ENCODE measurements at places on chromosomes 3 and 15.

GRCh38 chr3:190401963-190402362 lies 14.0 kb downstream of the CLDN16 start:
- no peak for DNase-seq

DNA sequence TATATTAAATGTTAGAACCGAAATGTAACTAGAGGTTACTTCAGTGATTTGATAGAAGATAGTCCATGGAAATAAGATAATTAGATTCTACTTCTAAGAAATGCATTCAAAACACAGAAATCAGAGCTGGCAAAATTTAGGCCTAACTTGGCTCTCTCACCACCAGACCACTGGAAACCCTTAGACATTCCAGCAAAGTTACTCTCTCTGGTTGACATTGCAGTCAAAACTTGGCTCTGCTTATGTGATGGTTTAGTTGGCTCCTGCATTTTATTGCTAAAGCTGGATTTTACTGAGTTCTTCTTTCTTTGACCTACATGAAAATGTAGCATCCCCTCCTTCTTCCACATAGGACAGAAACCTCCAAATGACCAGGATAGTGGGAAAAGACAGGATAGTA lies 35.4 kb upstream of the CBLB start:
- no peak for DNase-seq

DNA sequence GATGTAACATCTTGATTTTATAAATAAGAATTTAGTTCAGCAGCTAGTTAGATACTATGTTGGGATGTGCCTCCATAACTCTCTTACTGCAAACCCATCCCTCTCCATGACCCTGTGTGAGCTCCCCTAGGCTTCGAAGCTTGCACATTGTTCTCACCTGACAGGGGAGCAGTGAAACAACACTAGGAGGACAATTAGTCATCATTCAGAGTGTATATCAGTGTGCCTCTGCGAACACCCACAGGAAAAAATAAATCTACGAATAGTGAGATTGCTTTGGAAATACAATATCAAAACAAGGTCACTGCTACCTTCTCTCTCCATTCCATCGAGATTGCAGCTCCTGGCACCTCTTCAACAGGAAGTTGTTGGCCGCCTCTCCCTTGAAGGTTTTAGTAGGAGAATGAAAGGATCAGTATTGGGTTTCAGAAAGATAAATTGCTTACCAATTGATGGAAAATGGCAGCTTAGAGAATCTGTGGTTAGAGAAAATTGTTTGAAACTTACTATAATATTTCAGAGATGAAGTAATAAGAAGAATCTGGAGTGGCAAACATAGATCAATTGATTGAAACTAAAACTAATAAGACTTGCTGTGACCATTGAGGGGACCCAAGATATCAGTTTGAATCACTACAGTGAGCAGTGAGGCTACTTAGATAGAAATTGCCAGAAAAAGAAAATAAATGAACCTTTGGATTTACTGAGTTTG lies 103.2 kb downstream of the CHL1 start:
- DNase-seq, result no peak

DNA sequence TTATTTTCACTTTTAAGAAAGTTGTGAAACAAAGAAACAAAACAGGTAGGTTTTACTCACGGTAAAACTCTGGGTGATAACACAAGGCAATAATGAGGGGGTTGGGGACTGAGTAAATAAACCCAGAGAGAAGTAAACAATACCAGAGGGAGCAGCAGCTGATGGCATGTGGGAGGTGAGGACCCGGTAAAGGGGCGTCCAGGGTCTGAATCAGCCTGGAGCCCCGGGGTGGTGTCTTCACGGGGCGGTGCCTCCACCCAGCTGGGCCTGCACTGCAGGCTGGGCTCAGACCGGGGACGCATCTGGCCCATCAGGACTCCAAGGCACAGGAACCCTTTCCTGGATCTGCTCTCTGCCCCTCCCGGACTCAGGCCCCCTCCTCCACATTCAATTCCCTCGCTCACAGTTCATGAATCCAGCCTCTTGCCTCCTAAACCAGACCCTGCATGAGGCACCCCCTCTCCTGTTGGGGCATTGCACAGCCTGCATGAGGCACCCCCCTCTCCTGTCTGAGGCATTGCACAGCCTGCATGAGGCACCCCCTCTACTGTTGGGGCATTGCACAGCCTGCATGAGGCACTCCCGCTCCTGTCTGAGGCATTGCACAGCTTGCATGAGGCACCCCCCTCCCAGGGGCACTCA lies 73.9 kb upstream of the MFGE8 start:
- DNase-seq, result no peak

GRCh38 chr15:89575656-89576416 lies 567 bp downstream of the TICRR start:
- no peak for DNase-seq

DNA sequence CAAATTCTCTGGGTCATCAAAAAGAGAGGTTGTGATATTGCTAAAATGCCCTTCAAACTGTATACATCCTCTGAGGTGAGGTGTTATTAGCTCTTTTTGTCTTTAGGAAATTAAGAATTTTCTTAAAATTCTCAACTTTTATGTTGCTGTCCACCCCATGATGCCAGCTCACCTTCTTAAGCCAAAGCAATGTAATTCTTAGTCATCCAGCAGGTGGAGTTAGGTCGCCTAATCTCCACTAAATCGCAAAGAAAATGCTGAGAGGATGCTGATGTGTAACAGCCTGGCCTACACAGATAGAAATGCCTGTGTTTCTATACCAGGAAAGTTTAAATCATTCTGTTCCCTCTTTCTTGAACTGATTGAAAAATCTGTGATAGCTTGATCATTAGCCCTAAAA lies 770.2 kb upstream of the ALCAM start:
- DNase-seq, result peak; percentile 20

- no peak for DNase-seq
Observed at GRCh38 chr3:108599677-108600409, 10.3 kb downstream of the DZIP3 start.

GRCh38 chr3:138314751-138315150 lies 14.9 kb downstream of the NME9 start:
- no peak for DNase-seq

GRCh38 chr15:85312929-85313331 lies 67.5 kb upstream of the AKAP13 start:
- DNase-seq, result peak; percentile 66

DNA sequence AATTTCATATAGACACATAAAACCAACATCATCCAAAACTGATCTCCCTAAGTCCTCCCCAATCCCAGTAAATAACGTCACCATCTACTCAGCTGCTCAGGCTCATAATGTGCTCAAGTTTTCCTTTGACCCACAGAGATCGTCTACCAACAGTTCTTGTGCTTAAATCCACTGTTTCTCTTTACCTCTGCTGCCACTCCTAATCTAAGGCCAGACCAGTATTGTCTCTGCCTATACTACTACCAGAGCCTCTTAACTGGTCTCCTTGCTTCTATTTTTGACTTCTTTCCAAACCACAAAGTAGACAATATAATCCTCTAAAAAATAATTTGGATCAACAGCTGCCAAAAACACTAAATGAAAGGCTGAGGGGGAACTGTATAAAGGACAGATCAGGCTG lies 65.3 kb downstream of the CLASP2 start:
- DNase-seq, result no peak

DNA sequence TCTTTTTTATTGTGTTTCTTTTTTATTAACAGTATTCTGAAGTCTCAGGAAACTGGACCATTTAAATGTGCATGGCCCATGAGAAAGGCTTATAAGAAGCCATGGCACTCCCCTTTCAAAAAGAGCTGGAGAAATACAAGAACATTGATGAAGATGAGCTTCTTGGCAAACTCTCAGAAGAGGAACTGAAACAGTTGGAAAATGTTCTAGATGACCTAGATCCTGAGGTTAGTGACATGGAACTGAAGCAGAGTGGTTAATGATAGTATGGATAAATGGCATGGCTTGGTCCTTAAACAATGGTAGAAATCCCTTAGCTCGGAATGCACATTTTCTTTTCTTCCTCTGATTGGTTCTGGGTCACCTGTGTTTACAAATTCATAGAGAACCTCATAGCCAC lies 14.9 kb downstream of the TMOD2 start:
- DNase-seq, result no peak

GRCh38 chr3:112670824-112671223 lies 29.9 kb upstream of the CCDC80 start:
- DNase-seq, result no peak

GRCh38 chr15:58546635-58547627 lies 115.1 kb downstream of the LIPC start:
- no peak for DNase-seq

GRCh38 chr15:41669701-41670100 lies 9.5 kb downstream of the MGA start:
- no peak for DNase-seq

DNA sequence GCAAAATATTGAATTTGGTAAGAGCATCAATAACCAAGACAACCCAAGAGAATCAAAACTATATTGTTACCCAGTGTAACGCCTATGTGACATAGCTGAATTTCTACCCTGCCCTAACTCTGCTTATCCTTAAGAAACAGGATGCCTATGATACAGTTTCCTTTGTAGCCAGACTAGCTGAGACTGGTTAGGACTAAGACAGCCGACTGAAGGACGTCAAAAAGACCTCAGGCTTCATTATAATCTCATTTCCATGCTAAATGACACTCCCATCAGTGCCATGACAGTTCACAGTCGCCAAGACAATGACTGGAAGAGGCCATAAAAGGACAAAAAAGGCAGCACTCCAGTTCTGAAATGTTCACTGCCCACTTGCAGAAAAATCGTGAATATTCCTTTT lies 66.8 kb downstream of the GBE1 start:
- no peak for DNase-seq

DNA sequence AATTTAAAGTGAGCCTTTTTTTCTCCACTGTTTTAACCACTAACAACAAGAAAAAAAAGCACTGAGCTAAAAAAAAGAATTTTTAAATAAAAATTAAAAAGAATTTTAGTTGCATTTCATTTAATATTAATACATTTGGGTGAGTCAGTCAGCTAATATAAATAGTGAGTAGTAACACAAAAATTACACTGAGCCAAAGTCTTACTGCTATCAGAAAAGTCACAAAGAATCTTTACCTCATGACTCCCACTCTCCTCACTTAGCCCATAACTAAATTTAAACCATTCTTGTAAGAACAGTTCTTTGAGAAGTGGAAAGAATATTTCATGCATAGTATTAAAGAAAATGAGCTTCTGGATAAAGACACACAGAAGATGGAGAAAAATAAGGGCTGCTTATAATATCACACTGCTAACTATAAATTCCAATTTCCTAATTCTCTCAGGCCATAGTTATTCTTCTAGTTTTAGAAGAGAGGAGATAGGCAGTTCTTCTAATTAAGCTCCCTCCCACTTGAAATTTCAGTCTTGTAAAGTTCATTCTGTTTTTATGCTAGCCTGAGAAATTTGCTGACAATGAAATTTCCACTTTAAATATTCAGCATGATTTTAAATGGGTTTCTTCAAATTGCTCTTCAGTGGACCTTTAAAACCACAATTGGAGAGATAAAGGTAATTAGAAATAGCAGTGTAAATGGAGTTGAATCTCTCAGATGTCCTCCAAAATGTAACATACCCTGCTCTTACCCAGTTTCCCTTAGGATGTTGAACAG lies 17.6 kb downstream of the SHQ1 start:
- DNase-seq, result no peak

DNA sequence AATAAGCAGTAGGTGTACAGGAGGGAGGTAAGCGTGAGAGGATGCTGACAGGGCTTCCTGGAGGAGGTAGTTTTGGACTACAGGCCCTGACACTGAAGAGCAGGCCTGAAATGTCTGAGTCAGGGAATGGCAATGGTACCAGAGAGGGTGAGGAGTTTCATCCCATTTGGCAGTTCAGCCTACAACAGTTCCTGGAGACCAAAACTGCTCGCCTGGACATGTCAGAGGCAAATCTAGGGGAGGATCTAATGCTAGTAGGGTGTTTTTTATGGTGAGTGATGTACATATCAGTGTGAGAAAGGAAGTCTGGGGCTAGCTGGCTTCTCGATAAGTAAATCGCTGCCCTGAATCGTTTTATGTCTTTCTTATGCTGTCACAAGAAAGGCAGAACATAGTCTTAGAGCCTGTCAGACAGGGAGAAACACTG lies 13.8 kb upstream of the TNFSF10 start:
- no peak for DNase-seq

GRCh38 chr3:111846717-111847116 lies 12.3 kb upstream of the PHLDB2 start:
- no peak for DNase-seq

DNA sequence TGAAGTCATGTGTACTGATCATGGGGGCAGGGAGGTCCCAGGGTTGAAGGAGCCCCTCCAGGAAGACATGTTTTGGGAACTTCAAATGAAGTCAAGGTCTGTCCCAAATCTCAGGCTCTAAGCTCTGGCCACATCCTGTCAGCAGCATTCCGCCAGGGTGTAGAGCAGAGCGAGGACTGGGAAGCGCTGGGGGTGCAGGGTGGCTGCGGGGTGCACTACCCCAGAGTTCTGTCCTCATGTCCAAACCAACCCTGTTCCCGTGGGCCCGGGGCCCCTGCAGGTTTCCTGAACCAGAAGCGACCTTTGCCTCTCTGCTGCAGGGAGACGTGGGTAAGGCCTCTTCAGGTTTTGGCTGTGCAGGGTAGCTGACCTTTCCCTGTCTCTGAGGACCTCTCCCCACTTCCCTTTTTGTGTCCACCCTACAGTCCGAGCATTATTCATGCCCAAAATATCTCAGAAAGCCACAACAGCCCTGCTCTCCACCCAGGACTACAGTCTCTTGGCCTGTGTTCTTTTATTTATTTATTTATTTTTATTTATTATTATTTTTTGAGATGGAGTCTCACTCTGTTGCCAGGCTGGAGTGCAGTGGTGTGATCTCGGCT lies 26.6 kb upstream of the FLNB start:
- DNase-seq, result no peak

GRCh38 chr3:49027634-49028033 lies 1.6 kb downstream of the IMPDH2 start:
- DNase-seq, result no peak

GRCh38 chr3:158935846-158936245 lies 134.0 kb downstream of the MFSD1 start:
- no peak for DNase-seq

DNA sequence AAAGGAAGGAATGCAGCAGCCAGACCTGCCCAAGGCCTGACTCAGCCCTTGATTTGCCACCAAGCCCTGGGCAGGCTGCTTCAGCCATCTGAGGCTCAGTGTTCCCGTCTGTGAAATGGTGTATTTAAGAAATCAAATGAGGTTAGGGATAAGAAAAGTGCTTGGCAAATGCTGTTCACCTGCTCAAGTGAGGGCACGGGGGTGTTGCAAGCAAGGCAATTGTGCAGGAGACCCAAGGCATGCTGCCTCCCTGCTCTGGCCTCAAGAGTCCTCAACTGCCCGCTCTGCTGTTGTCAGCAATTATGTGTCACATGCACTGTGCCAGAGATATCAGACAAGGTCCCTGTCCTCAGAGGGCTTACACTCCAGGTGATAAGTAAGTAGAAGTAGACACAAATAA lies 101.8 kb downstream of the TPRA1 start:
- no peak for DNase-seq

DNA sequence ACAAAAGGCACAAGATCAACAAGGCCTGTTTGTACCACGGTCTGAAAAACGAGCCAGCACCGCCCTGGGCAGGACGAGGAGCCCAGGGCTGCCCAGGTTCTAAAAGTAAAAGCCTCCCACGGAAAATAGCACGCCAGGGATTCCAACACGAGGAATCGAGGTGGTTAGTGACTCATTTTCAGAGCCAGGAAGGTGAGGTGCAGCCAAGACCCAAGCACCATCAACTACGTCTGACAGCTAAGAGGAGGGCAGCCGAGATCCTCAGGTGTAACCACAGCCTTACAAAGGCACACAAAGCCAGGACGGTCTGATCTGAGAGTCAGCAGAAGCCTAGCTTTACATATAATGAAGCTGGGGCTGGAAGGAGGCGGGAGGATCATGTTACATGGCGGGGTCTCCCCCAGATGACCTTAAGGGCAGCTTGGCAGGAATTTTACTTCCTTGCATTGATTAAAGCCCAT lies 52.5 kb downstream of the ATP10A start:
- no peak for DNase-seq
